ENCODE measurements at places on chromosomes 7 and 10.

- no peak for DNase-seq
These were observed 123.6 kb downstream of the TCF7L2 start for GRCh38 chr10:113073549-113074189.

DNA sequence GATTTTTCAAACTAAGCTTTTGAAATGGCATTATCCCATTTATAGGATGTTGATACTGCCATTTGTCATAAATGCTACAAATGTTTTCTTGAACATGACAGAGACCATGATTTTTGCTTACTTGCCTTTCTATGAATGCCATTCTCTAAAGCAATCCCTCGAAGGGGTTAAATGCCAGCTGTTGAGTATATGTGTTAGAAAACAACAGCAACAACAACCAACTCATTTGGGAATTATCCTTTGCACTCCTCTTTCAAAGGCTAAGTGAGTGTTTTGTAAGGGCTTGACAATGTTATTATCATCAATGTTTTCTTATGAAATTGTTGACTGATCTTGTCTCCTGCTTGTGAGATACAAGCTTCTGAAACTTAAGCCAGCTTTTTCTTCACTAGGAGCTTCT lies 529.4 kb downstream of the SORCS3 start:
- no peak for DNase-seq

DNA sequence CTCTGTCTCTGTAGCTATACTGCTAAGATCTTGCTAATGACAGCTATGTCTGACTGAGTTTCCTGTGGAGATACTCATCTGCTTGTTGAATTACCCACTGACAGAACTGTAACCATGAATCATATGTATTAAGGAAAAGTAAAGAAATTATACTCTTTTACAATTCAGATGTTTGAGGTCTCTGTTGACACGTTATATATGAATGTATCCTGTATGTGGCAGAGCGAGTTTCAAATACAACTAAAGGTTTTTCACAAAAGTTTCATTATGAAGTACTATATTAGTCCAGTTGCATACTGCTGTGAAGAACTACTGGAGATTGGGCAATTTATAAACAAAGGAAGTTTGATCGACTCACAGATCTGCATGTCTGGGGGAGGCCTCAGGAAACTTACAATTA lies 232.5 kb downstream of the CDK14 start:
- no peak for DNase-seq

DNA sequence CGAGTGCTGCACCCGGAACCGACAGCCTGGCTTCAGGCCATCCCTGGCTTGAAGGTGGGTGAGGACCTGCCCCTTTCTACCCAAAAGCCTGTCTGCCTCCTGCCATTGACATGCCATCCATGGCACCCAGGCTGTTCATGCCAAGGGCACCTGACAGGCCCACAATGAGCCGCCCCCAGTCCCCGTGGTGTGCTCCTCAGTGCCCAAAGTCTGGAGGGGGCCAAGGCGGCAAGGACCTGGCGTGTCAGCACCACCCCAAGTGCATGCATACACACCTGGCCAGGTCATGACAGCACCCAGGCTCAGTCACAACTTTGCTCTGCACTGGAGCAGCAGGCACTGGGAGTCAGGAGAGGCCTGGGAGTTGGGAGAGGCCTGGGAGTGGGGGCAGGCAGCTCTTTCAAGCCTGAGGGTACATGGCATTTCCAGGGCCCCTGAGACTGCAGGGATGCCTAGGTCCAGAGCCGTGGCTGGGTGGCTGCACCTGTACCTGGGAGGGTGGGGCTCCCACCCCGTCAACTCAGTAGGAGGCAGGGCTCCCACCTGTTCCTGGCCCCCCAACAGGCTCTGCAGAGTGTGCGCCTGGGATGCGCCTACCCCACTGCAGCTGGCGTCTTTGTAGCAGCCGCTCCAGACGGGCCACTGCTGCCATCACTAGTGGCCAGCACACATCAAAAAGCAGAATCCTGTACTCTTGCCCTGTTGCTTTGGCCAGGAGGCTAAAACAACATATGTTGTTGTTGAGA lies 71.7 kb downstream of the ZNF467 start:
- no peak for DNase-seq

DNA sequence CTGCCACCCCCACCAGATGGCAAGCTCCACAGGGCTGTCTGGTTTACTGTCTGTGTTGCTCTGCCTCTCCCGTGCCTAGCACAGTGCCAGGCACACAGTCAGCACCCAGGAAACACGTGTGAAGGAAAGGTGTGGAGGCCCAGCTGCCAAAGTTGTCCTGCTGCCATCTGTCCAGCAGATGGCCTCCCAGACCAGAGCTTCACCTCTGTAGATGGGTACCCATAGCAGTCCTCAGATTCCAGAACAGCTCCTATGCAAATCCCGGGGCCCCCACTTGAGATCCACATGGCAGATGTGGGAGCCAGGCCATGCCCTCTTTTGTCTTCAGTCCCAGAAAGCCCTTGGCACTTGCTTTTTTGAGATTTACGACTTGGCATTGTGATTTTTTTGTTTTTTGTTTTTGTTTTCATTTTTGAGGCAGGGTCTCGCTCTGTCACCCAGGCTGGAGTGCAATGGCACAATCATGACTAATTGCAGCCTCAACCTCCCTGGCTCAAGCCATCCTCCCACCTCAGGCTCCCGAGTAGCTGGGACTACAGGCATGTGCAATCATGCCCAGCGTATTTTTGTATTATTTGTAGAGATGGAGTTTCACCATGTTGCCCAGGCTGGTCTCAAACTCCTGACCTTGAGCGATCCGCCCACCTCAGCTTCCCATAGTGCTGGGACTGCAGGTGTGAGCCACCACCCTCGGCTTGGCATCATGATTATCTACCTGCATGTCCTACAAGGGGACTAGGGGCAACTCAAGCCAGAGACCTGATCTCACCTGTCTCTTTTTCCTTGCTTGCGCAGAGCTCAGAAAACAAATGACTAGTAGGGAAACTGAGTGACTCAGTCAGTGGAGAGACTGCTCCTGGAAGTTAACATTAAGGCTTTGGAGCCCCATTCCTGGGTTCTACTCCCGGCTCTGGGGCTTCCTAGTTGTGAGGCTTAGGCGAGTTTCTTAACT lies 16.9 kb upstream of the PALD1 start:
- peak; percentile 17 for DNase-seq

GRCh38 chr10:33795529-33795928 lies 461.1 kb upstream of the NRP1 start:
- no peak for DNase-seq
